ENCODE measurements at places on chromosomes 6 and 20.
A peak's percentile ranks its signal among the peaks of the same experiment; 100 is the strongest.

- DNase-seq = no peak
Observed at GRCh38 chr6:149267513-149268043, 49.9 kb upstream of the TAB2 start.

- no peak for DNase-seq
Observed at GRCh38 chr6:35164277-35164676, 23.1 kb upstream of the TCP11 start.

DNA sequence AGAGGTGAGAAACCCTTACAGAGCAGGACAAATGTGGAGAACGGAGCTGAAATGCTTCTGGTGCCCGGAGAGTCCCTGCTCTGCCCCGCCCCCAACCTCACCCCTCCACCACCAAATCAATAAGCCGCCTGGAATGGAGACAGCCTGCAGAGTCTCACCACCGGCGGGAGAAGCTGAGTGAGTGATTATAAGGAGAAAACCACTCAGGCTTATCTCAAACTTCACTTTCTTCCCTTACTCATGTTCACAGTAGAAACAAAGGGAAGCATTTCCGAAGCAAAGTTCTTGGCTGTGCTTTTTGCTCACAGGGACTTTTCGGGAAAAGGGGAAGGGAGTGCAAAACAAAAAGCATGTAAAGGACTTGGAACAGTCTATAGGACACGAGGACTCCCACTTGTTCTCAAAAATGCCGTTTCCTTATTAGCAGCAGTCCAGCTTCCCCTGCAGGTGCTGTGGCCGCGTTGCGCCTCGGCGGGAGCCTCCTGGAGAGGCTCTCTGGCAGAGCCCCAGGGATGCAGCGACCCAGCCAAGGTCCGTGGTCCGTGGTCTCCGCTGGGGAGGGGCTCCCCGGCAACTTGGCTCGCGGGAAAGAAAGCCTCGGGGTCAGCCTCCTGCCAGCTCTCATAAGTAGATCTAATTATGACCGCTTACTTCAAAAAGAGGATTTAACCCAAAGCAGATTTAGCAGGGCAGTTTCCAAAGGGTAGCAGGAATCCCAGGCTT is 64.8 kb upstream of the TMEM30A start:
- no peak for DNase-seq

GRCh38 chr6:19268117-19268516 is 569.1 kb upstream of the ID4 start:
- DNase-seq = no peak

GRCh38 chr6:65505736-65506135 is 201.3 kb downstream of the EYS start:
- DNase-seq = no peak

- DNase-seq = no peak
Observed at GRCh38 chr6:12570461-12571030, 146.0 kb upstream of the PHACTR1 start.

DNA sequence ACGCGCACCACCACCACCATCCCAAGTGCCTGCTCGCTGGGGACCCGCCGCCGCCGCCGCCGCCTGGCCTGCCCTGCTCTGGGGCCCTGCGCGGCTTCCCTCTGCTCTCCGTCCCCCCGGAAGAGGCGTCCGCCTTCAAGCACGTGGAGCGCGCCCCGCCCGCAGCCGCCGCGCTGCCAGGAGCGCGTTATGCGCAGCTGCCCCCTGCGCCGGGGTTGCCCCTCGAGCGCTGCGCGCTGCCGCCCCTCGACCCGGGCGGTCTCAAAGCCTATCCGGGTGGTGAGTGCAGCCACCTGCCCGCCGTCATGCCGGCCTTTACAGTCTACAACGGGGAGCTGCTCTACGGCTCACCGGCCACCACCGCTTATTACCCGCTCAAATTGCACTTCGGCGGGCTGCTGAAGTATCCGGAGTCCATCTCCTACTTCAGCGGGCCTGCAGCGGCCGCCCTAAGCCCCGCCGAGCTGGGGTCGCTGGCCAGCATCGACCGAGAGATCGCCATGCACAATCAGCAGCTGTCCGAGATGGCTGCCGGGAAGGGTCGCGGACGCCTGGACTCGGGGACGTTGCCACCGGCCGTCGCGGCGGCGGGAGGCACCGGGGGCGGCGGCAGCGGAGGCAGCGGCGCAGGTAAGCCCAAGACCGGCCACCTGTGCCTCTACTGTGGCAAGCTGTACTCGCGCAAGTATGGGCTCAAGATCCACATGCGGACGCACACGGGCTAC is 7.2 kb downstream of the PRDM13 start:
- peak; percentile 83 for DNase-seq

DNA sequence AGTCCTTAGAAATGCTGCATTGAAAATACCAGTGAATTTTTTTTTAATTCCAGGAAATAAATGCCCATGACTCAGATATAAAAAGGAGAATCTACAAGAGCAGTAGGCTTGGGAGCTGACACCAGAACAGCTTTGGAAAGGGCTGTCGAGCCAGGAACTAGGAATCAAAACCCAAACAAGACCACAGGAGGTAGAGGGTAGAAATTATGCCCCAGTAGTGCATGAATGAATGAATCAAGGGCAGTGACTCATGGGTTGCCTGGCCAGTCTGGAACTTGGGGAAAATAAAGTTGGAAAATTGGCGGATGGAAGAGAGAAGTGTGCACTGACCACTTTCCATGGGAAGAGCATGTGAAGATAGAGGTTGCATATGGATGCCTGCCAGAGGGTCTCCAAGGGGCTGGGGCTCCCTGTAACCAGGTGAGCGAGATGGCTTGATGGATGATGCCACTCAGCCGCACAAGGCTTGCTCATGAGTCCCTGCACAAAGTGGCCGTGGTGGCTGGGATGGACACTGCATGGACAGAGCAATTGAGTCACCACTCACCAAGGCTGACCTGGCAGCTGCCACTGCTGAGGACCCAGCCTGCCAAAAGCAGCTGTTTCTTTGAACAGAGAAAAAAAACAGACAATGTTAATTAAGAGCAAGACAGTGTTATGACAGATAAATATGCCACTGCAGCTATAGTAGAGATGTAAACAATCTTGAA is 15.2 kb upstream of the MCCD1 start:
- no peak for DNase-seq
